ENCODE measurements at places on chromosomes 3 and 15.

DNA sequence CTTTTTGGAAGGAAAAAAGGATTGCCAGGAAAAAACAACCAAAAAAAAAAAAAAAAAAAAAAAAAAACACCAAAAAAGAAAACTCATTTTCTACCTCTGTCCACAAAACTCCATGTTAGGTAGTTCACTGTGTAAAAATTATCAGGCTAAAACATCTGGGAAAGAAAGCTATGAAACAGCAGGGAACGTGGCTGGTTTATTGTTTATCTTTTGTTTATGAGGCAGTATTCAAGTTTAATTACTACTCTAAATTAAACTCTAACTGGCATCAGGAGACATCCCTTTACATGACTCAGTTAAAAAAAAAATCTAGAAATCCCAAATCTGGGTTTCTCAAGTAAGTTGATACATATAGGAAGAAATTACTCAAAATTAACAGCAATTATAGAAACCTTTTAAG is 21.8 kb downstream of the MEIS2 start:
- DNase-seq = no peak

DNA sequence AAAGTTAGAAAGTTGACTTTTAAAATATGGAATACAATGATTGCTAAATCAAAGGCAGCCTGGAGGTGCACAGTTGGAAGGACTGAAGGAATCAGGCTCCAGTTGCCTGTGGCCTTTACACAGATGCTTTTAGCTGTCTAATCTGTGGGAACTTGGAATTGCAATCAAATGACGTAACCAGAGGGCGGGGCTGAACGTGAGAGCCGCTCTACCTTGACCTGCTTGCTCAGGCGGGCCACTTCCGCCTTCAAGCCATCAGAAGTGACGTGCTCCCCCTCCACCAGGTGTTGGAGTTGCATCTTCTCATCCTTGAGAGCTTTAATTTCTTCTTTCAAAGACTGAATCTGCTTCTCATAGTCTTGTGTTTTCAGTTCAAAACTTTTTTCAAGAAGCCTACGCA is 37.7 kb upstream of the GNB5 start:
- DNase-seq = peak; percentile 22

DNA sequence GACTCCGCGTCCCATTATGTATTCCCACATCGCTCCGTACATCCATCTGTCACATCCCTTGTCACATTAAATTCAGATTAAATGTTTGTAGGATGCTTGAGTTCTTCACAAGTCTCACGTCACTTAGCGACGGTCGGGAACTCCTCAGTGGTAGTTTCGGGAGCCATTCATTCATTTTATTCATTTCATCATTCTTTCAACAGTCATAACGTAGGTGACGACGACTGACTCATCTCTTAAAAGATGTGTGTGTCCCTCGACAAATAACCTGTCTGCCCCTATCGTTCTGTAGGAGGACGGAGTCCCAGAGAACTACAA is 272 bp upstream of the SRPRB start:
- DNase-seq = no peak

GRCh38 chr3:136916223-136916622 is 41.6 kb upstream of the IL20RB start:
- DNase-seq = no peak
